ENCODE measurements at places on chromosomes 2 and 18.

GRCh38 chr2:10083692-10084211 is 3.5 kb upstream of the CYS1 start:
- DNase-seq = no peak

DNA sequence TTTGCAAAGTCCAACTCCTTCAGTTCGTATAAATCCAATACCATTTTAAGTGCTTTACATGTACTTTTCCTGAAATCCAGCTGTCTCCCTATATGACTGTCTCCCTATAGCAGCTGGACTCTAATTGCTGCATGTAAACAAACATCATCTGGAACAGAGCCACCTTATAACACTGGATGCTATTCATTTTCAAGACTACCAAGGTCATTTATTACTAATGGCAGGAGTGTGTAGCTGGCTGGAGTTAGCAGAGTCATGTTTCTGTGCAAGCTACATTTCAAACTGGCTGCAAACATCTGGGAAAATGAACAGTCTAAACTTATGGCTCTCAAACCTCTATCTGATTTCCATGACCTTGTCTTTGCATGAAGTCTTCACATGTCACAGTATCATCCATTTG is 575.2 kb downstream of the PIK3C3 start:
- no peak for DNase-seq

DNA sequence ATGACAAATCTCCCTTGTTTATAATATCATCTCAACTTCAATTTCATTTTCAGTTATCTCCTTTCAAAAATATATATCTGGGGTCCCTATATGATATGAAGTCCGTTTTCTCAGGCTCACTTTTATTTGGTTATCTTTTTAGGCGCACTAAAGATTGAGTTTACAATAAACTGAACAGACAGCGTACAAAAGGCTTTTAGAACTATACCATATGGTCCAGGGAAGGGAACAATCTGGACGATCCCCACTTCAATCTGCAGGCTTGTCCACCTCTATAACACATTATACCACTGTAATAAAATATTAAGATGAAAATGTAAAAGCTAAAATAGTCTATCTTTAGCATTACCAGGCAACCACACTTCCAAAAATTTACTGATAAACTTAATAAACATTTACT is 289.9 kb downstream of the ZEB2 start:
- no peak for DNase-seq

GRCh38 chr2:159592441-159592840 is 23.9 kb downstream of the BAZ2B start:
- no peak for DNase-seq

DNA sequence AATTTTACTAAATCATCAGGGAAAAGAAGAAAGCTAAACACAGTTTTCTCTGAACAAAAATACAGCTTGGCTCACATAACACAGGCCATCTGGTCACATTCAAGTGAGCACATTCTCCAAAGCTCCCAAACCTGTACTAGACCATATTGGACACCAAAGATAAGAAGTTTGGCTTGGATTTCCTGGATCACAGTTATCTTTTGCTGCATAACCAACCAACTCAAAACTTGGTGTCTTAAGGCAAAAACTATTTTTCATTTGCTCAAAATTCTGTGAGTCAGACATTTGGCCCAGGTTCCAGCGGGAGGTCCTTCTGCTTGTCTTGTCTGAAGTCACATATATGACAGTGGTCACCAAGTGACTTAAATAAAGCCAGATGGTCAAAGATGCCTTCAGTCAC is 83.2 kb downstream of the GYPC start:
- no peak for DNase-seq

DNA sequence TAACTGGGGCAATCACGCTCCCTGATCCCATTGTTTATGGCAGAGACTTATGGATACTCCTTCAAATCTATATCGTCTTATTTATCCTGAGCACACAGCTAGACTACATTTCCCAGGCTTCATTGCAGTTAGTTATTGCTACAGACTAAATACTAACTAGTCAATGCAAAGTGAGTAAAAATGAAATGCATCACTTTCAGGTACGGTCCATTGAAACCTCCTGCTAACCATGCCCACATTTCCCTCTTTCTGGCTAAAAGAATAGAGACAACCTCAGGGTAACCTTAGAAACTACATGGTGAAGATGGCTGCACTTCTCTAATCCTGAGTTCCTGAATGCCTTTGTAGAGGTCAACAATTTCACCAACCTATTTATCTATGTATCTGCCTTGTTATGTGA is 437.4 kb downstream of the EPHA4 start:
- DNase-seq = no peak

GRCh38 chr18:50127516-50128210 is 67.3 kb downstream of the MYO5B start:
- no peak for DNase-seq

GRCh38 chr18:69935319-69936190 is 12.1 kb downstream of the CD226 start:
- DNase-seq = peak; percentile 38

DNA sequence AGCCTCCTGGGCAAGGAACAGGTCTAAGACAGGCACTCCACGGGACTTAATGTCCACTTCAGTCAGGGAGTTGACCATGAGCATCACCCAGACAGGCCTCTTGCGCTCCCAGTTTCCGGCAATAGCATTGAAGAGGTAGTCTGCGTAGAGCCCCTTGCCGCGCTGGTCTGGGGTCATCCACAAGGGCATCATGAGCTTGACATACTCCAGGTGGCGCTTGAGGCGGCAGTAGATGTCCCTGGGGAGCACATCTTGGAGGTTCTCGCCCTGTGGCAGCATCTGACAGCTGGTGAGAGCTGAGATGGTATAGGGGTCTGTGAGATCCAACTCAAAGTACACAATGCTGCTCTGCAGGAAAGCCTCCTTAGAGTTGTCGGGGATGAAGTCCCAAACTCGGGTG is 10.6 kb downstream of the TRABD2A start:
- no peak for DNase-seq

DNA sequence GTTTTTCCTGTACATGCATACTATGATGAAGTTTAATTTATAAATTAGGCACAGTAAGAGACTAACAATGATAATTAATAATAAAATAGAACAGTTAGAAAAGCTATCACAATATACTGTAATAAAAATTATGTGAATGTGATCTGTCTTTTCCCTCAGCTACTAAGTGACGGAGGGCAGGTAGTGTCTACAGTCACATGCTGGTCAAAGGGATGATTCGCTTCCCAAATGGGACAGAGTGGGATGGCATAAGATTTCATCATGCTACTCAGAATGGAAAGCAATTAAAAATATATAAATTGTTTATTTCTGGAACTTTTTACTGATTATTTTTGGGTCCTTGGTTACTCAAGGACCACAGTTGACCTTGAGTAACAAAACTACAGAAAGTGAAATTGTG is 71.5 kb downstream of the DAW1 start:
- DNase-seq = no peak

DNA sequence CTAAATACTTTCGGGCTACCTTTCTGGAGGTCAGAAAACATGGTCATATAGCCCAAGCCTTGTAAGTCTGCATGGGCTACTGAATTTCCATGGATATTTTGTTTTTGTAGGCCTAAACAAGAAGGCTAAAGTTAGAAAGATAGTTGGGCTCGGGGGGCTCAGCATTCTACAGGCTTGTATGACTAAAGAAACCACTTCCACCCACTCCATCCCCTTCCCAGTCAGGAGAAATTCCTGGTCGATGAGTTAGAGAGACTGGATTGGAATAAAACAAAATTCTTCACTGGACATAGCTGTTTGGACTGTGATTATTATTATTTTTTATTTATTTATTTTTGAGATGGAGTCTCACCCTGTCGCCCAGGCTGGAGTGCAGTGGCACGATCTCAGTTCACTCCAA is 539.4 kb upstream of the TNP1 start:
- DNase-seq = no peak

Data from GM10248 (cell line).